Activated T-cell treated with anti-CD3 and anti-CD28 coated beads for 24 hours (primary cell): ENCODE measurements at places on chromosomes 6 and 20.

DNA sequence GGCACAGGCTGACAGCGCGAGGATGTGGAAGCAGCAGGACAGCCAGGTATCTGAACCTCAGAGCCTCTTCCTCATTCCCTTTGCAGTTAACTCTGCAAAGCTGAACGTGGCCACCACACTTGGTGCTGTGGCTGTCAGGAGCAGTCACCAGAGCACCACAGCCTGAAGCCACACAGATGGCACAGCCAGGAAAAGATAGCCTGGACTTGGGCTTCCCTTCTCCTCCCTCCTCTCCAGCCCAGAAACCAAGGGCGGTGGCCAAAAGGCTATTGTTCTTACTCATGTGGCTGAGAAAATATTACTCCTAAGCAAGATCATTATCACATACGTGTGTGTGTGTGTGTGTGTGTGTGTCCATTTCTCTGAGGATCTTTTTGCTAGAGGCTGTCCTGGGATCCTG lies 39.8 kb downstream of the CD164 start:
- DNase-seq: no peak

GRCh38 chr20:40851051-40851450 lies 162.0 kb upstream of the MAFB start:
- no peak for DNase-seq

DNA sequence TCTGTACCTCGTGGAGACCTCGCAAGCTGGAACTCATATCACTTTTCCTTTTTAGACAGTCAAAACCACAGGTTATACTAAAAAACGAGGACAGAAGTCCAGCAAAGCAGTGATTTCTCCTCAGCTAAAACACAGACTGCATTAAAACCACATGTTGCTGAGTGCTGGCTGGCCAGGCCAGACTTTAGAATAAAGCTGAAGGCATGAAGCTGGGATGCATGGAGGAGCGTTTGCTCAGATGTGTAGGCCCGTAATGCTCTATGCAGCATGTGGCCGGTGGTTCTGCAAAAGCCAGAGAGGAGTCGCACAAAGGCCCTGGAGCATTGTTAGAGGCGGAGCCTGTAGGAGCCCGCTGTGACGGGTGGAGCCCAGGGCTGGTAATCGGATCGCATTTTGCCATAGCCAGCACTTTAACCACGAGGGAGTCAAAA lies 83.6 kb downstream of the SMOC2 start:
- DNase-seq: no peak

DNA sequence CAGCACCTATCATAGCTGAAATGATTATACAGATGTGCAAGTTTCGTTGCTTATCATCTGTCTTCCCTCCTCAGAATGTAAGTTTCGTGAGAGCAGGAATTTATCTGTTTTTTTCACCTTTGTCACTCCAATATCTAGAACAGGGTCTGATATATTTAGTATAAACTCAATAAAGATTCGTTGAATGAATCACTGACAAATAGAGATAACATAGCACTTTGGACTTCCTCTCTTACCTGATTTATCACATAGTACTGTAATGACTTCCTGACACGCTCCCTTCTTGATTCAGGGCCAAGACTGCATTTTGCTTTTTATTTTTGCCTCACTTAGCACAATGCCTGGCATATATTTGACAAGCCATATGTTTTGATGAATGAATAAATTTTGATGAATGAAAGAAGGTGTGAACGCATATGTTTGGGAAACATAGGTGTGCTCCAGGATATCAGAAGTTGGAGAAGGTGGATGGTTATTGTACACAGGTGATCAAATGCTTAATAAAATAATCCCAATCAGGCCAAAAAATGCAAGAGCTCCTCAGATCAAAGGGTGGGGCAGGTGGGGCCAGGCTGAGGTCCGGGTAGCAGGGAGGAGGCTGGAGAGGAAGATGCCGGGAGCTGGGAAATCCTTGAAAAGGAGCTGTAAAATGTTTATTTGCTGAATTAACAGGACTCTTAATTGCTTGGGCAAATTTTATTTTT lies 33.0 kb downstream of the PIM1 start:
- DNase-seq: no peak

GRCh38 chr6:24667378-24667803 lies 514 bp downstream of the ACOT13 start:
- no peak for DNase-seq

DNA sequence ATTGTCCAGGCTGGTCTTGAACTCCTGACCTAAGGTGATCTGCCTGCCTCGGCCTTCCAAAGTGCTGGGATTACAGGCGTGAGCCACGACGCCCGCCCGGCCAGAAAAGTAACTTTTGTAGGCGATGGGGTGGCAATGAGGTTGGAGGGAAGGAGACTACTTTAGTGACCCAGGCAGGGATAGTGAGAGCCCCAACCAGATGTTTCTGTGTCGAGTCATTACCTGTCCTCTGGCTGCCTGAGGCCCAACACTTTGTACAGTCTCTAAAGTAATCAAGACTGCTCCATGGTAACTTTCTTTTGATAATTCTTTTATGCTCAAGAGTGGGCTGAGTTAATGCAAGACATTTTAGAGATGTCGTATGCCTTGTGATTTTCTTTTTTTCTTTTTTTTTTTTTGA lies 6.8 kb downstream of the SASH1 start:
- no peak for DNase-seq

GRCh38 chr6:27260836-27261375 lies 13.4 kb downstream of the PRSS16 start:
- DNase-seq: no peak

- no peak for DNase-seq
Observed at GRCh38 chr20:50983321-50983720, 24.7 kb downstream of the MOCS3 start.

DNA sequence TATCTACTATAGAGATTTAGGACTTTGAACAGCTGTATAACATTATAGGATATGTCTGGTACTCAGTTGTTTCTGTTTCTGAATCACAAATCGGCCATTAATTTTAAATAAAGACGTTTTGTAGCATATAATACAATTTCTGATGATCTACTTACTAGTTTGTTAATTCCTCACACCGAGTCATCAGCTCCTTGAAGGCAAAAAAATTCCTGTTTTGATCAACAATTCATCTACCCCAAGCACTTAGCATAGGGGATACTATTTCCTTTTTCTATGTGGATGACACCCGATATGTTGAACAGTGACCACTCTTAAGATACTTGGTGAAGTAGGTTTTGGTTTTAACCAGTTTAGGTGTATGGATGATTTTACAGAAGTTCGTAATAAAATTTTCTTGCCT lies 107.3 kb downstream of the NCOA3 start:
- DNase-seq: no peak

DNA sequence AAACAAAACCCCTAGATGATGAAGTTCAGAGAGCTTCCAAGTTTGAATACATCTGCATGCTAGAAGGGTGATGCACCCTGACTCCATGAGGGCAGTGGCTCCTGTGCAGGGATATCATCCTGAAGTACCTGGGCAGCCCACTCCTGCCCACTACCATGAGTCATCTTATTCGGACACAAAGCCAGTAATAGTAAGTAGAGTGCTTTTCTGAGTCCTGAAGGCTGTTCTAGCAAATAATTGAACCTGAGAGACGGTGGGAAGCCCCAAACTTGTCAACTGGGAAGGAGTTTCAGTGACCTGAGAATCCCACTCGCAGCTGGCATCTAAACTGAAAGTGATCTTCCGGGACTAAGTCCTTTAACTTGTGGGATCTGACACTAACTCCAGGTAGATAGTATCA lies 152.9 kb upstream of the COL21A1 start:
- no peak for DNase-seq

DNA sequence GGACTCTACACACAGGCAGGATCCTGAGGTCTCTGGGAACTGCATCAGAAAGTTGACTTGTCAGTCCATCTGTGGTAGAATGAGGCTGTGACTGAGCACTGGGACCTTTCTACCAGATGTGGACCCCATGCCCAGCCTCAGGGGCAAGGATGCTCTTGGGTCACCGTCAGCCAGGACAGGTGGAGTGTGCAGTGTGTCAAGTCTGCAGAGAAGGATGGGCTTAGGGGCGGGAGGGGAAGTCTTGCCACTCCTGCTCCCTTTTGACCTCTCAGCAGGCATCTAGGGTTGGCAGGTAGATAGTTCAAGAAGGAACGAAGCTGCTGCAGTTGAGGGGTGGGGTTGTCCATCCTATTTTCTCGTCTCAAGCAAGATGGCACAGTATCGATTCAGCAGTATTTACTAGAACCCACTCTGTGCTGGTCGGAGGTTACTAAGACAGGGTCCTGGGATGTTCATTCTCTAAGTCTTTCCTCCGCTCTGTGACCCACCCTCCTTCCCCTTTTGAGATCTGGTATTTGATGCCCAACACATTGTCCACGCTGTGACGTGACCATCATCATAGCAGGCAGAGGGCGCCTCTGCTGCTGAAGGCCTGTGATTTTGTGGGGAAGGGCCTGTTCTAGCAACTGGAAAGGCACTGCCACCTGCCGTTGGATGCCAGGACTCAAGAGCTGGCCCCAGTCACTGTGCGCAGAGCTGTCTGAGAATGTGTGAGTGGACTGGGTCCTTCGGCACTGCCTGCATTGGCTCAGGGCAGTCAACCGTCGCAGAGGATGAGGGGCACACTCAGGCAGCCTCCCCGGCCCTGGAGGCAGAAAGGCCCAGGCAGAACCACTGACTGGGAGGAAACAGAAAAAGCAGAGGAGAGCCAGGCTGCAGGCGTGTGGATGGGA lies 23.2 kb downstream of the RBCK1 start:
- DNase-seq: no peak

- DNase-seq: no peak
Observed at GRCh38 chr6:89351671-89352277, 748 bp downstream of the UBE2J1 start.

DNA sequence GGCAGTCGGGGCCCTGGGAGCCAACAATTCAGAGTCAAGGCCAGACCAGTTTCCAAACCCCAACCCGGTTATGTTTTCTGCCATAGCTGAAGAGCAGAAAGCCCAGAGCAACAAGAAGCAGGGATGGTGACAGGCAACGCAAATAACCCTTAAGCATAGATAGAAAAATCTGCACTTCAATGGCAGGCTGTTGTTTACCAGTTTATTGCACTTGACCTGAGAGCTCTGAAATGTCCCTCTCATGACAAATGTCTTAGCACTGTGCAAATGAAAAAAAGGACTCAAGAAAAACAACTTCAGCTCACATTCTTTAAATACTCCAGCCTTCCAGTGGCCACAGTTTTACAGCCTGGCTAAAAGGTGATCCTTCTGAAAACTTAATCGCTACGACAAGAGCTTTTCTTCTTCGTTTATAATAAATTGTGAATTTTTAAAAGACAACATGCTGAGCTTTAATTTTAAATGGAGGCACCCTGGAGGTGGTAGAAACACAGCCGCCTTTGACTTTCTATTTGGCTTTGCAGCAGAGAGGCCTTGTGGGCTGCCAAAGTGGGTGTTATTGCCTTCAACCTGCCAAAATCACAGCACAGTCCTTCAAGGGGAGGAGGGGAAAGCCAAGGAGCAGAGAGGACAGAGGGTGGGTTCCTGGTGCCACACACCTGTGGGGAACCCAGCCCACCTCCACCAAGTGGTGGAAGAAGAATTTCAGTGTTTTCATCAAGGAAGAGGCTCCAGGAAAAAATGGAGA lies 289.5 kb upstream of the CDYL start:
- DNase-seq: no peak

- no peak for DNase-seq
Observed at GRCh38 chr6:109339906-109340678, 42.2 kb downstream of the CD164 start.

- DNase-seq: no peak
Observed at GRCh38 chr20:3814928-3815495, 5.3 kb upstream of the AP5S1 start.
